GM18507 (cell line): ENCODE measurements at places on chromosomes 12 and 14.

GRCh38 chr14:24432259-24433131 is 2.7 kb downstream of the KHNYN start:
- DNase-seq: no peak

DNA sequence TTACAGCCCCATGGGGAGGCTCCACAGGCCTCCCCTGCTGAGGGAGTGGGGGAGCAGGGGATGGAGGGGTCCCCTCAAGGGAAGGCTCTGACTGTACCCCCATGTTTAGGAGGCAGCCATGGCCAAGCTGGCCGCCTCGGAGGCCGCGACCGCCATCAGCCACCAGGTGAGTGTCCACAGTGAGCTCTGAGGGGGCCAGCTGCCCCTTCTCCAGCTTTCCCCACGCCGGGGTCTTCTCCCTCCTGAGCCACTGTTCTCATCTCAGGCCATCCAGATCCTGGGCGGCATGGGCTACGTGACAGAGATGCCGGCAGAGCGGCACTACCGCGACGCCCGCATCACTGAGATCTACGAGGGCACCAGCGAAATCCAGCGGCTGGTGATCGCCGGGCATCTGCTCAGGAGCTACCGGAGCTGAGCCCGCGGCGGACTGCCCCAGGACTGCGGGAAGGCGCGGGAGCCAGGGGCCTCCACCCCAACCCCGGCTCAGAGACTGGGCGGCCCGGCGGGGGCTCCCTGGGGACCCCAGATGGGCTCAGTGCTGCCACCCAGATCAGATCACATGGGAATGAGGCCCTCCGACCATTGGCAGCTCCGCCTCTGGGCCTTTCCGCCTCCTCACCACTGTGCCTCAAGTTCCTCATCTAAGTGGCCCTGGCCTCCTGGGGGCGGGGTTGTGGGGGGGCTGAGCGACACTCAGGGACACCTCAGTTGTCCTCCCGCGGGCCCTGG is 13.6 kb downstream of the ACADS start:
- DNase-seq: no peak

- no peak for DNase-seq
These were observed 385.6 kb downstream of the ZFP36L1 start for GRCh38 chr14:68407285-68407684.

DNA sequence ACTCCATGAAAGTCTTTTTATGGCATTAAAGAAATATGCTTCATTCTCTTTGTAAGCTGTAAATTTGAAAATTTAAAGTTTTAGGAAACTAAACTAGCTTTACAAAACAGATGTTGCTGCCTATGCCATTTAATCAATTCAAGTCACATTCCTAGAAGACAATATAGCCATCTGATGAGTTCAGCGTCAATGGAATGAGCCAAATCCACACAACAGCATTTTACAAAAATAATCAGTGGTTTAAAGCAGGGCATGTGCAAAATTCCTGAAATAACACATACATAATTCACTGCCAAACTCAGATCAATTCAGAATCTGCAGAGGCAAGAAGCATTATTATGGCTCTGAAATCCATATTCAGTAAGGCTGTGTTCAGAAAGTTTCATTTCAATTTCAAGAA is 75.6 kb downstream of the MED13L start:
- DNase-seq: no peak

DNA sequence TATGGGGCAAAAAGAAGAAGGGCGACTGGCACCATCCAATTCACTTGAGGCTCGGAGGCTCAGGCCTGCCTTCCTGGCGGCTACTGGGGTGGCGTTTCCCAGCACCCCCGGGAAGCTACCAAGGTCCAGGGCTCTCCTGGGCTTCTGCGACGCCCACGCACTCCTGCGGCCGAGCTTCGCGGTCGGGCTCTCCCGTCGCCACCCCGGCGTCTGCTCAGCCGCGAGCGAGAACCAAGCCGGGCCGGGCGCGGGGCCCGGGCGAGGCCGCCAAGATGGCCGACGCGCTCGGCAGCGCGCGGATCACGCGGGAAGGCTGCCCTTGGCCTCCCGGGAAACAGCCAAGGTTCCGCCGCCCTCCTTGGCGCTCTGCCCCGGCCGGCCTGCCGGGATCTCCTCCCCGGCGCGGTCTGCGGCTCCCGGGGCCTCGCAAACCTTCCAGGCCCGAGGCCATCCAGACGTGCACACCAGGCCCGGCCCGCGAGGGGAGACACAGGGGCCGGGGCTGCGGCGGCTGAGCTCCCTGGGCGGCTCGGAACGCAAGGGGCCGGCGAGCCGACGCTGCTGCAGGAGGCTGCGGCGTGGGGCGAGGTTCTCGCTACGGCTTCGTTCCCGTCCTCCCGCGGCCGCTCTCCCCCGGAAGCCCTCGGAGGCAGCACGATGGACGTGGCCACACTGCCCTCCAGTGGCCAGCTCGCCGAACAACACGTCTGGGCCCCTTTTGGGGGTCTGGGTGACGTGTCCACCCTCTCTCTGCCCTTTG is 23.5 kb upstream of the ZFP36L1 start:
- DNase-seq: peak; percentile 79

- no peak for DNase-seq
These were observed 185.1 kb downstream of the ATXN7L3B start for GRCh38 chr12:74722709-74723108.

DNA sequence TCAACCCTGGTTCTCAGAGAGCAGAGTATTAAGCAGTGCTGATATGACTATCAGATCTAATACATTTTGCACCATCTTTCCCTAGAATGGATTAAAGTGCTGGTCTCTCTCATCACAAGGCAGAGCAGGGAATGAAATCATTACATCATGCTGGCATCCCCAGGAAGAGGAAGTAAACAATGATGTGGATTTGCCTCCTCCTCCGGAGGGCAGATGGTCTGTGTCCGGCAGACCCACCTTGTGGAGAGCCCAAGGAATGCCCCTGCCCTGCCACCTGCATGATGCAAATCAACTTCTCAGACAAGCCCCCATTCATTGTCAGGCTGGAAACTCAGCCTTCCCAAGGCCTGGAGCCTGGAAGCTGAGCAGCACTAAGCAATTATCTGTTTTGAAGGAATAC is 1149.1 kb downstream of the VRK1 start:
- DNase-seq: no peak

DNA sequence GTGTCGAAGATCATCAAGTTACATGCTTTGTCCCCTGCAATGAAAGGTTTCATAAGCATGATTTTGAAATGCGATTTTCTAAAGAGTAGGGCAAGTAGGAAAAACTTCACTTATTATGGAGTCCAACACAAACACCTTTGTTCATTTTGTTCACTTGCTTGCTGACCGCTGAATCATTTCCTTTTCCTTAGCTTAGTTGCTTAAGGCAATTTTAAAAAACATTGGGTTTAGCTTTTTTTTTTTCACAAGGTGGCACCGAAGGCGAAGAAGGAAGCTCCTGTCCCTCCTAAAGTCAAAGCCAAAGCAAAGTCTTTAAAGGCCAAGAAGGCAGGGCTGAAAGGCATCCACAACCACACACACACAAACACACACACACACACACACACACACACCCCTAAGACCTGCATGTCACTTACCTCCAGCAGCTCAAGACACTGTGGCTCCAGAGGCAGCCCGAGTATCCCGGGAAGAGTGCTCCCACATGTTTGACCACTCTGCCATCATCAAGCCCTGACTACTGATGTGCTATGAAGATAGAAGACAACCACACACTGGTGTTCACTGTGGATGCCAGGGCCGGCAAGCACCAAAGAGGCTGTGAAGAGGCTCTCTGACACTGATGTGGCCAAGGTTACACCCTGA is 11.4 kb downstream of the MANSC1 start:
- DNase-seq: no peak

DNA sequence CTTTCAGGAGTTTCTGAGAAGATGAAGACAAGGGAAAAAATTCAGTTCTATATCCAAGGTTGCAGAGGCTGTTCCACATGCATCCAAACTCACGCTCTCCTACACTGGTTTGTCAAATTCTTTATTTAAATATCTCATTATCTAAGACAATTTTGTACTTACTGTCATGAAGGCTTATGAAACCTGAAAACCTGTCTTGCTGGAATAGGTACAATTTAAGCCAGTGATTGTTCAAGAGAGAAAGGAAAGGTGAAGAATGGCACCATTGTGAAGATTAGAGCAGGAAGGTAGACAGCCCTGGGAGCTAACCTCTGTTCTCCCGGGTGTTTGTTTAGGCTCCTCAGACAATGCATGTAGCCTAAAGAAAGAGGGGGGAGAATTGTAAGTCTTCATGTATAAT is 315.1 kb upstream of the PRKD1 start:
- DNase-seq: no peak

GRCh38 chr12:130418251-130418650 is 80.6 kb downstream of the PIWIL1 start:
- no peak for DNase-seq

- DNase-seq: no peak
These were observed 17.1 kb downstream of the BCAT1 start for GRCh38 chr12:24931666-24932405.

DNA sequence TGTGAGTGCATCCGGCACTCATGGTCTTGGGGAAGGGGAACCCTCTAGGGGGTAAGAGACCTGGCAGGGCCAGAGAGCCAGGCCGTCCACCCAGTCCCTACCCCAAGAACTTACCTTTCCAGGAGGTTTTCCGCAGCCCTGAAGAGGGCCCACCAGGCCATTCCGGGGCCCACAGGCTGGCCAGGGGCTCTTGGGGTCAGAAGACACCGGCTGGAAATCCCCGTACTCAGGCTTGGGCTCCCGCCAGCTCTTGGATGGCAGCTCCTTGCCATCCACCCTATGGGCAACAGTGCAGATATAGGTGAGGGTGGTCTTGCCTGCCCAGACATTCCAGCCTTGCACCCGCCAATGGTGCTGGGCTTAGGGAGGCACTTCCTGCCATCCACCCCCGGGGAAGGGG is 34.6 kb downstream of the NCKAP5L start:
- no peak for DNase-seq

DNA sequence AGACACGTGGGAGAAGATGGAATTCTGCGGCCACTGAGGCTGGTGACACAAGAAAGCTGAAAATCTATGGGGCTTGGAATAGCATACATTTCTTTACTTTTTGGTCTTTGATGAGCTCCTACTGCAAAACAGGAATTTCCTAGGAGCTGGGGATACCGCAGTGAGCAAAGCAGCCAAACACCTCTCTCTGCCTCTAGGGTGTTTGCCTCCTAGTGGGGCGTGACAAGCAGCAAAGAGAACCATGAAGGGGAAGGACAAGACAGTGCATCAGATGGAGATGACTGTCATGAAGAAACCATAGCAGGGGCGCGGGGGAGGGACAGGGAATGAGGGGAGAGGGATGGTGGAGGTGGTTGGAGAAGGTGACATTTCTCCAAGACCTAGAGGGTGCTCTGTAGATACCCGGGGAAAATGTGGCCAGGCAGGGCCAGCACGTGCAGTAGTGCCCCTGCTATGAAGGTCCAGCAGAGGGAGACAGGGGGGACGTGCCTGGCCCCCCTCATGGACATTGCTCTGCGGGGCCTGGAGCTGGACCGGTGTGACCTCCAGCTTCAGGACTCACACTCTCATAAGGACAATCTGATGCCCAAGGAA is 58.6 kb downstream of the SERPINA3 start:
- no peak for DNase-seq

DNA sequence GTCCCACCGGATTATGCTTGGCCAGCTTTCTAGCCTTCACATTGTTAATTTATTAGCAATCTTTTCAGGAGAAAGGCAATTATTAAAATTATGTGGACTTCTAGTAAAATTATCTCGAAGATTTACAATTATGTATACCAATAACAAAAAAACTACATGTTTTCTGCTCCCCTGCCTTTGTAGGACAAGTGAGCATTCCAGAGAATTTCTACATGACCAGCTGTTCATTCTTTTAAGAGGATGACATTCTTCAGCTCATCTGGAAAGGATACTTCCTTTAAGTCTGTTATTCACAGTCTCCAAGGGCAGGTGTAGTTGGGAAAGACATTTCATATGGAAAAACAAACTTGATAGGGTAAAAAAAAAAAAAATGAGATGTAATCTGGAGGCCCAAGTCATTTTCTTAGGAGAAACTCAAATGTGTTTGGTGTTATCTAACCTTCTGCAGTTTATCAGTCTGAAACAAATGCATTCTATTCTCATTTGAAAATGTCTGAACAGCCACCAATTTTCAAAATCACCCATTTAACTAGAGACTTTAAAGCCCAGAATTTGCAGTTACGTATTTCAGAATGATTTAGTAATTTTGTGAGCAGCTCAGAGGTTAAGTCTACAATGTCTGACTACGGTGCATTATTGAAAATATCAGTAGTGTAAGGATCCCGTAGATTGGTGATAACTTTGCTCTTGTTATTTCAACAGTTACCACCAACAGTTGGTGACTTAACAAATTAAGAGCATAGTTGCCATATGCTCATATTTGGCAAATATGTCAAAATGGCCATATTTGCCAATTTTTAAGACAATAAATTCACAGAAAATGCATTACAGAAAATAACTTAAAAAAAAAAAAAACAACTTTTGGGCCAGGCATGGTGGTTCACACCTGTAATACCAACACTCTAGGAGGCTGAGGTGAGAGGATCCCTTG is 1.8 kb upstream of the PHLDA1 start:
- DNase-seq: no peak

DNA sequence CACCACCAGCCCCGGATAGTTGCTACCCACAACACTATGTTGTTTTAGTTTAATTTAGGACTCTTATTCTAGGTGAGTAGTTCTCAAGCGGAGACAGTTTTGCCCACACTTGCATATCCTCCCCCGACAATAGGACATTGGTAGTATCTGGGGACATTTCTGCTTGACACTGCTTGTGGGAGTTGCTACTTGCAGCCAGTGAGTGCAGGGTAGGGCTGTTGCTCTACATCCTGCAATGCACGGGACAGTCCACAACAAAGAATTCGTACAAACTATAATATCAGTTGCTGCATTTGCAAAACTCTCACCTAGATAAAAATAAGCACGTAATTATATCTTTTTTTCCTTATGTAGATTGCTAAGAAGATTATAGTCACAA is 111.8 kb upstream of the DNM1L start:
- DNase-seq: no peak

DNA sequence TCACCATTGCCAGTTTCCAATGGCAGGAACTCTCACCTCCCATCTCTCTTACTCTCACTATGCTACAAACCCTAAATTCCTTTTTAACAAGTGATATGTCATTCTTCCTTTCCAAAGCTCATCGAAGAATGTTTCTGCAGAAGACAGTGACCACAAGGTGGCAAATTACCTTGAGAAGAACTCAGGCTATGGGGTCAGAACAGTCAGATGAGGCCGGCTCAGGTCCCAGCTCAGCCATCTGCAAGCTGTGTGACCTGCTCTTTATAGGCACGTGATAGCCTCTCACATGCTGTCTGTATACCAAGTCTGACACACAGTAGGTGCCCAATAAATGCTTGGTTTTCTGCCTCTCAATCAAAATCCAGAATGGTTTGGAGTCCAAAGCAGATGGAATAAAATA is 80.7 kb downstream of the FOXN3 start:
- DNase-seq: no peak

DNA sequence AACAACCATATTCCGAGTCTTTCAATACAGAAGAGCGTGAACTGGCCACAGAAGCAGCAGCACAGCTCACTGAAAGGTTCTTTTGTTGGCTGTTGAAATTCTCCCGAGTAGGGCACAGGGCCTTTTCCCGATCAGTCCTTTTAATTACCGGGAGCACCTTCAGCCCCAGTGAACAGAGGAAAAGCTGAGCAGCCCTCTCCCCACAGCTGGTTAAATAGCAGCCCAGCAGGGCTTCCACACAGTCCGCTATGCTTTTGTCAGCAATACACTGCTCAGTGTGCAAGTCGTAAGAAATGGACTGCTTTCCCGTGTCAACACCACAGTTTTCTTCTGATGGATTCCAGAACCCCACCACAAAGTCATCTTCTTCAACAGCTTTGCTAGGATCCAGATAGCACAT is 61.3 kb downstream of the DICER1 start:
- no peak for DNase-seq
